CD4-positive, alpha-beta memory T cell (primary cell): ENCODE measurements at places on chromosomes 3 and 15. TPM values are rescaled to one million over a fixed set of nuclear protein-coding genes. Genes with fewer than 3 reads are reported as not detected.
A peak's percentile ranks its signal among the peaks of the same experiment; 100 is the strongest.

DNA sequence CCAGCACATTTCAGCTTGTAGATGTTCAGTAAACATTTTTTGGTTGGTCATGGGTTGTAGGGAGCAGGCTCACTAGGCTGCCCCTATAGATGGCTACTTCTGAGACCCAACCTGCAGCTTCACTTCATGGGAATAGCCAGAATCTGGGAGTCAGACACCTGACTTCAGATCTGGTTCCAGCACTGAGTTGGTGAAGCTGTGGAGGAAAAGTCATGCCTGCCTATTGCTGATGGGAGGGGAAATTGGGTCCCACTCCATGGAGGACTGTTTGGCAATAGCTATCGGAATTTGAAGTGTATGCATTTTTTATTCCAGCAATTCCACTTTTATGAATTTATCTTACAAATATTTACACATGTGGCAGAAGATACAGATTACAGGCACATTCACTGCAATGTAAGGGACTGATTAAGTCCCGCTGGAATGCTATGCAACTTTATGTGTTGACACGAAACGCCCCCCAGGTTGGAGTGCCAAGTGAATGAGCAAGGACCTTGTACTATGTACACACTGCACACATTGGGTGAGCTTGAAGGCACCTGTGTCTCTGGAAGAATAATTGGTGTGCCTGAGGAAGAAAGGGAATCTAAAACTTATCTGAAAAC is 7.8 kb upstream of the CCR1 start:
- H3K27ac ChIP-seq: no peak overlapping the region
- no peak for DNase-seq
- H3K36me3 ChIP-seq: no peaks in the 10 kb centered on the region
- H3K4me3 ChIP-seq: no peak overlapping the region
- H3K27me3 ChIP-seq: no peaks in the 10 kb centered on the region

DNA sequence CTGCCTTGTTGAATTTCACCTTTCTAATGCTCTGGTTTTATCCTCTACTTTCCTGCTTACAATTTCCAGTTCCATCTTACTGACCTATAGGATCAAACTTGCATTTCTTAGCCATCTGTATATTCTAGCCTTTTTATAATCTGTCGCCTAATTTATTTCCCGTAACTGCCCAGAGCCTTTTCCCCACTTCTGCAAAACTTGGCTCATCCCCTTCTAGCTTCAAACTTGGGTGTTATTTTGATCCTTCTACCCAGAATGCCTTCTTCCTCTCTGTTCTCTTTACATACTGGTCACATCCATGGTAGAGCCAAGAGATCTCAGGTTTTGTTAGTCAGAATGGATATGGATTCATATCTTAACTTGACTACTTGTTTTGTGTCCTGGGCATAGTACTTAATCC is 2.6 kb downstream of the SACM1L start:
- H3K36me3 ChIP-seq: no peaks in the 10 kb centered on the region
- no peak overlapping the region for H3K4me3 ChIP-seq
- no peak for DNase-seq
- no peaks in the 10 kb centered on the region for H3K27me3 ChIP-seq

GRCh38 chr3:52289747-52290595 is 2.3 kb downstream of the GLYCTK start:
- peaks cover 19% of the 10 kb centered on the region for H3K36me3 ChIP-seq
- H3K27me3 ChIP-seq: no peaks in the 10 kb centered on the region
- H3K4me3 ChIP-seq: no peak overlapping the region
- peaks cover 33% of the 10 kb centered on the region for H3K4me1 ChIP-seq

DNA sequence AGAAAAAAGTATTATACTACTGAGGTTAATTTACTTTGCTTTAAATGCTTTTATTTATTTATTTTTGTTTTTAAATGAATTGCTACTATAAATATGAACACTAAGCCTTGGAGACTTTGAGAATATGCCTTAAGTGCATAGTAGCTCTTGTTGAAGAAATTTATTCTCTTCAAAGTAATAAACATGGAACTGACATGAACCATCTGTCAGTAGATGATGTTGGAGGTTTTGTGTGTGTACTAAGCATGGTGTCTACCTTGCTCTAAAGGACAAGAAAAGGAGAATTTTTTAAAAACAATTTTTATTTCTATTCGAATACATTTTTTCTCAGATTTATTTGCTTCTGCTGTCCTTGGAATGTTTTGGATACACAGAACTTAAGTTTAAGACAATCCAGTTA is 81.1 kb upstream of the PDZRN3 start:
- no peak for DNase-seq
- no peak overlapping the region for H3K27ac ChIP-seq
- no peaks in the 10 kb centered on the region for H3K36me3 ChIP-seq

- peaks cover 80% of the 10 kb centered on the region for H3K4me1 ChIP-seq
- peak; percentile 45 for DNase-seq
- peak overlapping the region; percentile 71 for H3K27ac ChIP-seq
- H3K36me3 ChIP-seq: no peaks in the 10 kb centered on the region
- peak overlapping the region; percentile 60 for H3K4me3 ChIP-seq
Measured at GRCh38 chr3:71724584-71725270, 475 bp downstream of the EIF4E3 start.

DNA sequence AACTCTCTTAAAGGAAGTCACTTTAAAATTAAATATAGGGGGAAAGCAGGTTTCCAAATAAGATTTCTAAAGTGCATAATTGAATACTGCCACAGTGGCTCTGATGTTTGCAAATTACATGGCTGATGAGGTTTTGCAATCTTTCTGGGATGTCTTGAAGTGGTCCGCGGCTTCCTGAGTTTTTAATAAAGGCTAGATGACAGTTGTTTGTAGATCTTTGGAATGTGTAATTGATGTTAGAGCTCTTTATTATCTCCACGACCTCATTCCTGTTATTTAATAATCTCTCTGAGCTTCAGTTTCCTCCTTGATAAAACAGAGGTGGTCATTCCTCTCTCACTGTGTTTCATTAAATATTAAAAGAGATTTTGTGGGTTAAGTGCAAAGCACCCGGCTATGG is 27.0 kb upstream of the CEMIP start:
- no peaks in the 10 kb centered on the region for H3K4me1 ChIP-seq
- no peak overlapping the region for H3K4me3 ChIP-seq
- no peaks in the 10 kb centered on the region for H3K36me3 ChIP-seq
- no peak for DNase-seq

GRCh38 chr3:122188737-122189136 is 5.3 kb downstream of the CASR start:
- H3K27ac ChIP-seq: no peak overlapping the region
- no peaks in the 10 kb centered on the region for H3K36me3 ChIP-seq
- no peak overlapping the region for H3K4me3 ChIP-seq
- H3K4me1 ChIP-seq: no peaks in the 10 kb centered on the region
- DNase-seq: no peak
- H3K27me3 ChIP-seq: no peaks in the 10 kb centered on the region

IL1RAP gene
- 11.0 TPM for total RNA-seq

ULK4 gene
- total RNA-seq: 29.1 TPM

CTXND1 gene
- total RNA-seq: not detected

ZNF662 gene
- total RNA-seq: 2.1 TPM

DNA sequence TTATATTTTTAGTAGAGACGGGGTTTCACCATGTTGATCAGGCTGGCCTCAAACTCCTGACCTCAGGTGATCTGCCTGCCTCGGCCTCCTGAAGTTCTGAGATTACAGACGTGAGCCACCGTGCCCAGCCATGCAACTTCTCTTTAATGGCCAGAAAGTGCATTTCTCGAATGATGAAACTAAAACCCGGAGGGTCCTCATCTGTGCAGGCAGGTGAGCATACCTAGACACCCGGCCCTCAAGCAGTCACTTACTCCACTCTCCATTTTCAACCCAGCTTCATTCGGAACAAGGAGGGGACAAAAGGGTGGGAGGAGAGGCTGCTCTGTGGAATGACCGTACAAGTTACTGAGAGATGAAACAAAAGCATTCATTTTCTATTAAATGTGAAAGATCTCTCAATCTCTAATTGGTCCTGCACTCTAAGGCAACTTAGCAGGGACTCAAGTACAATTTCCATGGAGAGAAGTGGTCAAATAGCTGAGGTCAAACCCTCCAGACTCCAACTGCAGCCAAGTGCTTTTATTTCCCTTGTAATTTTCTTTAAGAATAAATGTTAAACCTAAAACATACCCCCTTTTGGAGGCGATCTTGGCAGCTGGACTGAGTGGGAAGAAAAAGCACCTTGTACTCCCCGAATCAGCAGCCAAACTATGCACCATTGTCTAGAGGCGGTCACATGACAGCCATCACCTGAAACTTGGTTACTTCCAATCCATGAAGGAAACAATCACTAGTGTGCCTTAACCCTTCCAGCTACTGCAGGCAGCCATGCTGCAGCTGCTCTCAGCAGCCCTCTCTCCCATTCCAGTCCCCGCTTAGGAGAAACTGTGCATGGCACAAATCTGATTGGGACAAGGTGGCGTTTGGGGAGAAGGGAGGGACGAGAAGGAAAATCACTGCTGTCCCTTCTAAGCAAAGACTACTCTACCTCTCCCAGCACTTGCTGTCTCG is 62.2 kb downstream of the VGLL4 start:
- no peak for DNase-seq
- no peaks in the 10 kb centered on the region for H3K36me3 ChIP-seq
- no peaks in the 10 kb centered on the region for H3K27me3 ChIP-seq
- H3K4me3 ChIP-seq: no peak overlapping the region
- H3K27ac ChIP-seq: no peak overlapping the region

DNA sequence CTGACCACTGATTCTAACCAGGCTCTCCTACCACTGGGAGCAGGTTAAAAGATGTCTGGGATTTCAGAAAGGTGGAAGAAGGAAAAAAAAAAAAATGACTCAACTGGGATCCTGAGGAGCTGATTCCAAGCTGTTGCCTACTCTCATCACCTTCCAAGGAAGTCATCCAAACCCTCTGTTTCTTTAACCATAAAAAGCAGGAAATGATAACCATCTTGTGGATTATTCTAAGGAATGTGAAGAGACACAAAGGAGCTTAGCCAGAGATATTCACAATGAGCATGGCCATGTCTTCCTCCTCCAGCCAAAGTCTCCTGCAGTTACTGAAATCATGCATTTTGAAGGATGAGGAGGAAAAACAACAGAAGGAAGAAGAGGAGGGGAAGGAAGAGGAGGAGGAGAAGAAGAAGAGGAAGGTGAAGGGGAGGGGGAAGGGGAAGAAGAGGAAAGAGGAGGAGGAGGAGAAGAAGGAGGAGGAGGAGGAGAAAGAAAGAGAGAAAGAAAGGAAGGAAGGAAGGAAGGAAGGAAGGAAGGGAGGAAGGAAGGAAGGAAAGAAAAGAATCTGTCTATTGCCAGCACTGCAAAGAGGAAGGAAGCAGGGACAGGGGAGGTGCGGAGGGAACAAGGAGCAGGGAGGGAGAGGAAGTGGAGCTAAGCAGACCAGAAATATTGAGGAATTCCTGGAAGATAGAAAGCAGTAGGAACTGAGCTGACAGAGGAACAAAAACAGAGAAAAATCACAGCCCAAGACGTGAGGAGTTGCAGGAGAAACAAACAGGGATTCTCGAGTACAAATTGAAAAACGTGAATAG is 229.2 kb downstream of the UACA start:
- H3K27me3 ChIP-seq: no peaks in the 10 kb centered on the region
- no peaks in the 10 kb centered on the region for H3K36me3 ChIP-seq
- H3K4me3 ChIP-seq: peak overlapping the region; percentile 53
- H3K4me1 ChIP-seq: peaks cover 77% of the 10 kb centered on the region
- no peak overlapping the region for H3K27ac ChIP-seq

CADPS gene
- total RNA-seq: not detected

GRCh38 chr3:126777366-126777765 is 73.3 kb downstream of the CHCHD6 start:
- DNase-seq: no peak
- H3K36me3 ChIP-seq: no peaks in the 10 kb centered on the region
- H3K4me3 ChIP-seq: no peak overlapping the region
- no peaks in the 10 kb centered on the region for H3K27me3 ChIP-seq
